Endothelial cell of umbilical vein (primary cell): ENCODE measurements at places on chromosomes 1 and 21. TPM values are rescaled to one million over a fixed set of nuclear protein-coding genes. Genes with fewer than 3 reads are reported as not detected.

DNA sequence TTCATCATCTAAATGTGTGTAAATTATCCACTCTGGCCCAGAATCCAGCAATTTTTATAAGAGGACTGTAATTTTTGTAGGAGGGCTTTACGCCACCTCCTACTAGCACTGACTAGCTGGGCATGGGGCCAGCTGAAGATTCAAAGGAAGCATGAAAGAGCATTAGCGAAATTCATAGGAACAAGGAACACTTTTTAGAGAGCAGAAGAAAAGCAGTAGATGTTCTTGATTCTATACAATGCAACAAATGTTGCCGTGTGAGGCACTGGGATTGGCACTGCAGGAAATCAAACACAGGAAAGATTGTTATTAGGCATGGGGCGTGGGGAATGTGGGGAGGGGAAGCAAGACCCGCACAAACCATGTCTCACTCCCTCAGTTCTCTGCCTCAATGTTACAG, 58.4 kb upstream of the PARP1 start:
- no peak for DNase-seq

- peak; percentile 73 for DNase-seq
Measured at GRCh38 chr1:226990133-226990716, 50.1 kb downstream of the COQ8A start.

DNA sequence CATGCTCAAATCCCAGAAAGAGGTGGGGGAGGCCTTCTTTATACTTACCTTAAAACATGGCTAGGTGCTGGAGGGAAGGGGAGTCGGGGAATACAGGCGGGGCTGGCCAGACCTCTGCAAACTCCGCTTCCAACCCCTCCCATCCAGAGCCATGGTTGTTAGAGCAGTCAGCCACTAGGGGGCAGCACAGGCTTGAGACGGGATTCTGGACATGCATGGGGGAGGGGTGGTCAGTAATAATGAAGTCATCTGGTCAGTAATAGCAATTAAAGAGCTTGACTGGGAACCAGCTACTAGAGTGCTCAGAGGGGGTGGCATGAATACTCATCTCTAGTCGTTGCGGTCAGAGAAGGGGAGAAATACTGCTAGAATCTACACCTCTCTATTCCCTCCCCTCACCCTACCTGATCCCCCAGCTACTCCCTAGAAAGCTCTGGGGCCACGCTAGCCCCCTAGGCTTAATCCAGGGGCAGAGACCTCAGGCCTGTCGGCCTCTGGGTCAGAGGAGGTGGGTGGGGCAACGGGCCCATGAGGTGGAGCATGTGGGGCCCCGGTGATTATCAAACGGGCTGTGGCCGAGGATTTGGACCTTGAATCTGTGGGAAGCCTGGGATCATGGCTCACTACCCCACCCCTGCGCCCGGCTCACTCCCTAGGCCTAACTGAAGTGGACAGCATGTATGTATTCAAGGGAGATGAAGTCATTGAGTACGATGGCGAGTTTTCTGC, 2.9 kb downstream of the CASQ1 start:
- DNase-seq = peak; percentile 86

- DNase-seq = no peak
Measured at GRCh38 chr1:119840745-119841144, 29.5 kb upstream of the REG4 start.

DNA sequence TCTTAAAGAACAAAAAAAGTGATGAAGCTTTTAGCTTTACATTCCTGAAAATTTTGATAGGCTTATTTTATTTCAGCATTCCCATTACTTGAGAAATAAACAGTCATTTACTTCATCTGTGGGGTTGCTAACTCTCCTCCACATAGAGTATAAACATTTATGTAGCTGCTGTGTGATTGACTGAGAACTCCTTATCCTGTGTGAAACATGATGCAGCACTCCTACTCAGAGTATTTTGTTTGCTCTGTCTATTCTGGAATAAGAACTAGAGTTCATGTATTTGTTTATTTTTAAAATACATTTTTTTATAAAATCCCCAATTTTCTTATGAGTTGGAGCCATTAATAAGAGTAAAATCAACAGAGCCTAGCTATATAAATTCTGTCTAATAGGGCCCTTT, 318.7 kb upstream of the SPAG17 start:
- no peak for DNase-seq

- no peak for DNase-seq
Measured at GRCh38 chr1:26009796-26010447, 11.7 kb upstream of the EXTL1 start.

- peak; percentile 12 for DNase-seq
Measured at GRCh38 chr1:162070825-162071224, 1.3 kb downstream of the NOS1AP start.

The MFSD2A gene
- 2.7 and 2.8 TPM in 2 replicates for polyA plus RNA-seq

The STIL gene
- 8.5 and 10.3 TPM in 2 replicates for polyA plus RNA-seq

The LIN28A gene
- 0.10 and 0.11 TPM in 2 replicates for polyA plus RNA-seq

The LACTBL1 gene
- not detected in 2 replicates for polyA plus RNA-seq

The LCE1B gene
- polyA plus RNA-seq = not detected in 2 replicates
